LHCN-M2 (cell line): ENCODE measurements at places on chromosomes 6 and 20. TPM values are rescaled to one million over a fixed set of nuclear protein-coding genes. Genes with fewer than 3 reads are reported as not detected.

The CTSZ gene
- total RNA-seq = 154 and 161 TPM in 2 replicates

The CTCFL gene
- not detected in 2 replicates for total RNA-seq

The NCOA7 gene
- 8.0 and 10.1 TPM in 2 replicates for total RNA-seq

The FOXA2 gene
- not detected in 2 replicates for total RNA-seq

The AARS2 gene
- total RNA-seq = 17.1 and 23.1 TPM in 2 replicates

The TMEM74B gene
- 0.13 TPM in 1 of 2 replicates, not detected in the other for total RNA-seq

The HLA-C gene
- total RNA-seq = 269 and 279 TPM in 2 replicates

- DNase-seq = no peak
Measured at GRCh38 chr6:24543683-24544082, 48.9 kb downstream of the ALDH5A1 start.

- DNase-seq = peak; percentile 93
Measured at GRCh38 chr20:16350465-16350864, 222.8 kb downstream of the KIF16B start.

GRCh38 chr20:15047042-15047441, 709.6 kb upstream of the FLRT3 start:
- DNase-seq = no peak

DNA sequence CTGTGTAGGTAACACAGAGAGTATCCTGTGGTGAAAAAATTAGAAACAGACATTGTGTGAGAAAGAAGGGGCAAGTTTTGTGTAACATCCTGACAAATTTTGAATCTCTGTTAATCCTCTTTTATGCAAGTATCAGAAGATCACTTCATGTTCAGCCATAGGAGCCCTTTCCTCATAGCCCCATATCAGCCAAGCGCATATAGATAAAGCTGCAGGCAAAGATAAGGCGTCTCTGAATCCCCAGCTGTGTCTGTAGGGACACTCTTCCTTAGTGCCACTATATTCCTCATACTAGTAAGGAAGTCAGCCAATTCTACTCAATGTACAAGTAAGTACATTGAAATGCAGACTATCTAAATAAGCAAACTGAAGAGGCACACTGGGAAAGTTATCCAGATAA, 22.3 kb downstream of the HTR1E start:
- DNase-seq = no peak

DNA sequence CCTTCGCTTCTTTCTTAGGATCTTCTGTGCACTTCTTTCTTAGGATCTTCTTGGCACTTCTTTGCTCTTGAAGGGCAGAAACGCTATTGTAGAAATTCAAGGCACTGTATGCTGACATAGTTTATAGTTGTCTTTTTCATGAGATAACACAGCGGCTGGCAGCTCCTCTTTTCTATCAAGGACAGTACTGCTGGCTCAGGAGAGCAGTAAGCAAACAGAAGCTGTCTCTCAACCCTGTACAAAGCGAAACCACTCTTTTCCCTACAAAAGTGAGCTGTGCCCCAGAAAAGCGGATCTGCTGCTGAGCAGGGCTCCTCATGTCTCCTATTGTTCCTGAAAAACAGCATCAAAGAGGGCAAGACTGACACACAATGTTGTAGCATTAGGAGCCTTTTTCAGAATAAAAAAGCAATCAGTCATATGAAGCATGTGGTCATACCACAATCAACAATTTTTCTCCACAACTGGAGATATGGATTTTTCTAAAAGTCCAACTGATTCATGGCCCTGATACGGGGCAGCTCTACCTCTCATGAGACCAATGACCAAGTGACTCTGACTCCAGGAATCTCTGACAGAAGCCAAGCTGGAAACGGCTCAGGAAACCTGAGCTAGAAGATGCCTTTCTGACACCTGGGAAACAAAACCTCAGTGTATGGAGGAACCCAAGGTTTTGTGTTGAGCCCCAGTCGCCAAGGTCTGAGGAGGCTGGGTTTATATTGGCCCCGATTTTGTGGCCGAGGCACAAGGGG, 255.9 kb downstream of the ESR1 start:
- no peak for DNase-seq

DNA sequence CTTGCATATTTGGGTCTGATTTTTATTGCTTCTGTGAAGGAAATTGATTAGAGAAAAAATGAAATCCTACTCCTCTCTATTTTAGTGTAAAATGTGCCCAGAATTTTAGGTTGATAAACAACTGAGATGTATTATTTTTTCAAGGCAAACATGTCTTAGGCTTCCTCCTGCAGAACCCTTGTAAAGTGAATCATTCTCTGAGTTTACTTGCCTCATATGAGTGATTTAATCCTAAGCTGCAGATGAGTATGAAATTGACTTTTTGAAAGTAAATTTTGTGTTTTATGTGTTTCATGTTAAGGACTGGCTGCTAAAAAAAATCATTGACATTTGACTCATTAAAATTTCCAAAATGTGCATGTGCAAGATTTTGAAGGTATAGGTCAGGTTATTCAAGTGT, 138.5 kb upstream of the PHACTR1 start:
- DNase-seq = no peak

- no peak for DNase-seq
Measured at GRCh38 chr6:149079456-149079855, 238.1 kb upstream of the TAB2 start.

DNA sequence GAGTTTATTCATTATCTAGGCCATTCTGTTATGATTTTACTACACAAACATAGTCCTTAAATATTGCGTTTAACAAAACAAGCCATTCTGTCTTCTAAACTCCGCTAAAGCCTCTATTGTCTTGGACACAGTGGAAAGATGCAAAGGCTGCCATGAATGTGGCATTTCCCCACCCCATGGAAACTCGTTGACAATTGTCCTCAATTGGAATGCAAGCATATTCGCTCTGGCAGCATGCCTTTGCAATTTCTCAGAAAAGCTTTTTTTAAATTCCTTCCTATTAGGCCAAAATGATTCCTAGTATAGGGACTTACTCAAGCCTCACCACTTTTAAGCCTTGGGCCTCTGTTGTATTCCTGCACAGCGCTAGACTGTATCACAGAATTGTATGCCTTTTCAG, 22.8 kb downstream of the OR2A4 start:
- DNase-seq = no peak

- no peak for DNase-seq
Measured at GRCh38 chr6:87049779-87050178, 45.1 kb downstream of the CGA start.
